ENCODE measurements at places on chromosomes 7 and 10.
A peak's percentile ranks its signal among the peaks of the same experiment; 100 is the strongest.

DNA sequence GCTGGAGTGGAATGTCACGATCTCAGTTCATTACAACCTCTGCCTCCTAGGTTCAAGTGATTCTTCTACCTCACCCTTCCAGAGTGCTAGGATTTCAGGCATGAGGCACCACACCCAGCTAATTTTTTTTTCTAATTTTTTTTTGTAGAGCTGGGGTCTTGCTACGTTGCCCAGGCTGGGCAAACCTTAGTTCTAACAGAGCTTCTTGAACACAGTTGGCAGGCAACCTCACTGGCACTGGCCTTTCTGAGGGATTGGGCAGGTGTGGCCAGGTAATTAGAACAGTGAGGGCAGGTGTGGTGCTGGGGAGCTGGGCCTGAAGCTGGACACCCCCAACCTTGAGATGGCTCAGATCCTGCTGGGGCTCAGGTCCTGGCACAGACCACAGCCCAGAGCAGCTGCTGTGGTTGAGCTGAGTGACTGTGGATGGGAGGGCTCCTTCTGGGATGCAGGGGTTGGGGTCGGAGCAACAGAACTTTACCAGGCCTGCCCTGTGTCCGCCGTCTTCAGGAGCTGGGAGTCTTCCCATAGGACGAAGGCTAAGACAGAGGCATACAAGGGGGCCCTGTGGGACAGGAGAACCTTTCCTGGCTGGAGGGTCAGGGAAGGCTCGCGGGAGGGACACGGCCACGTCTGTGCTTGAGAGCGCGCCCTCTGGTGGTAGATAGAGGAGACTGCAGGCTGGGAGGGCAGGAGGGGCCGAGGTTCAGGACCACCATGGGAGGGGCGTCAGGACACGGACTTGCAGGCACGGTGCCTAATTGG lies 48.2 kb downstream of the COL26A1 start:
- no peak for DNase-seq

DNA sequence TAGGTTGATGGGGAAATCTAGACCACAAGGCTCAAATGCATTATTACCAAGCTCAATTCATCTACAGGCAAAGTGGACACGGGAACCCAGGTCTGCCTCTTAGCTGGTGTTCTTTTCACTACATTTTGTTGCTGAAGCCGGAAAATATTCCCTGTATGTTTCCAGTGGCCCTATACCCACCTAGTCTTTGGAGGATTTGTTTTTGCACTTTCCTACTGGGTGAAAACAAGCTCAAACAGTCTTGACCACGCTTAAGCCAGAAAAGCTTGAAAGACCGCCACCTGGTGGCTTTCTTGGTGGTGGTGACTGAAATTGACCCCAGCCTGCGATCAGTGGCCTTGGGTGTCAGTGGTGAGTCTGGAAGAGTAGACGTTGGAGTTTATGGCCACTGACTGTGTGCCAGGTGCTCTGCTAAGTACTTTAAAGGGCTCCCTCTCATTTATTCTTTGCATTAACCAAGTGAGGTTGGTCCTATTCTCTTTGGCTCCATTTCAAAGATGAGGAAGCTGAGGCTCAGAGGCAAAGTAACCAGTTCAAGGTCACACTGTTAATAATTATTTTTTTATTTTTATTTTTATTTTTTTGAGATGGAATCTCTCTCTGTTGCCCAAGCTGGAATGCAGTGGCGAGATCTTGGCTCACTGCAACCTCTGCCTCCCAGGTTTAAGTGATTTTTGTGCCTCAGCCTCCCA lies 11.1 kb upstream of the CRTAC1 start:
- peak; percentile 59 for DNase-seq

- no peak for DNase-seq
Measured at GRCh38 chr10:93346108-93346507, 136.0 kb downstream of the MYOF start.

DNA sequence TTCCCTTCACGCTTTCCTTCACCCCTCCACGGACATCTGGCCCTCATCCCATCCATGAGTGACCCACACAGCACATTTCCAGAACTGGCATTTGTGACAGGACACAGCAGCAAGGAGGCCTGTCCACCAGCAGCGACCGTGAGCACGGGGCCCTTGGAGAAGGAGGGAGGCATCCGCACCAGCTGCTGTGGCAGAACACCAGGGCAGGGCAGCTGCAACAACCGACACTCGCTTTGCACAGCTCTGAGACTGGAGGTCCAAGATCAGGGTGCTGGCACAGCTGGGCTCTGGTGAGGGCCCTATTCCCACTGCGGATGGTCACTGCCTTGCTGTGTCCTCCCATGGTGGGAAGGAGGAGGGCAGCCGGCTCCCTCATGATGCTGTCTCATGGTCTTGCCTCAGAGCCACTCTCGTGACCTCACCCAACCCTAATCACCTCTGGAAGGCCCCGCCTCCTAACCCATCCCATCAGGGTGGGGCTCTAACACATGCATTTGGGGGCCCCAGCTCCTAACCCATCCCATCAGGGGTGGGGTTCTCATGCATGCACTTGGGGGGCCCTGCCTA lies 36.7 kb downstream of the PTPRN2 start:
- DNase-seq: no peak

DNA sequence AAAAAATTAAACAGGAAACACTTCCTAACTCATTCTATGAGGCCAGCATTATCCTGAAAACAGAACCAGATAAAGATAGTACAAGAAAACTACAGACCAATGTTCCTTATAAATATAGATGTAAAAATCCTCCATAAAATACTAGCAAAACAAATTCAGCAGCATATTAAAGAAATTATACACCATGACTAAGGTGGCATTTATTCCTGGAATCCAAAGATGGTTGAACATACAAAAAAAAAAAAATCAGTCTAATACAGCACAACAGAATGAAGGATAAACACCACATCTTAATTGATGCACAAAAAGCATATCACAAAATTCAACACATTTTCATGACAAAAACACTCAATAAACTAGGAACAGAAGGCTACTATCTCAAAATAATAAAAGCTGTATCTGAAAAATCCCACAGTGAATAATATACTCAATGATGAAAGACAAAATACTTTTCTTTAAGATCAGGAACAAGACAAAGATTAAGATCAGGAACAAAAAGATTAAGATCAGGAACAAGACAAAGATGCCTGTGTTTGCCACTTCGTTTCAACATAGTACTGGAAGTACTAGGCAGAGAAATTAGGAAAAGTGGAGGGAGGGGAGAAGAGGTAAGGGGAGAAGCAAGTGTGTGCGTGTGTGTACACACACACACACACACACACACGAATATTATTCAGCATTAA lies 95.6 kb downstream of the SNX13 start:
- no peak for DNase-seq

- no peak for DNase-seq
Measured at GRCh38 chr7:44134943-44135628, 6.0 kb downstream of the MYL7 start.

DNA sequence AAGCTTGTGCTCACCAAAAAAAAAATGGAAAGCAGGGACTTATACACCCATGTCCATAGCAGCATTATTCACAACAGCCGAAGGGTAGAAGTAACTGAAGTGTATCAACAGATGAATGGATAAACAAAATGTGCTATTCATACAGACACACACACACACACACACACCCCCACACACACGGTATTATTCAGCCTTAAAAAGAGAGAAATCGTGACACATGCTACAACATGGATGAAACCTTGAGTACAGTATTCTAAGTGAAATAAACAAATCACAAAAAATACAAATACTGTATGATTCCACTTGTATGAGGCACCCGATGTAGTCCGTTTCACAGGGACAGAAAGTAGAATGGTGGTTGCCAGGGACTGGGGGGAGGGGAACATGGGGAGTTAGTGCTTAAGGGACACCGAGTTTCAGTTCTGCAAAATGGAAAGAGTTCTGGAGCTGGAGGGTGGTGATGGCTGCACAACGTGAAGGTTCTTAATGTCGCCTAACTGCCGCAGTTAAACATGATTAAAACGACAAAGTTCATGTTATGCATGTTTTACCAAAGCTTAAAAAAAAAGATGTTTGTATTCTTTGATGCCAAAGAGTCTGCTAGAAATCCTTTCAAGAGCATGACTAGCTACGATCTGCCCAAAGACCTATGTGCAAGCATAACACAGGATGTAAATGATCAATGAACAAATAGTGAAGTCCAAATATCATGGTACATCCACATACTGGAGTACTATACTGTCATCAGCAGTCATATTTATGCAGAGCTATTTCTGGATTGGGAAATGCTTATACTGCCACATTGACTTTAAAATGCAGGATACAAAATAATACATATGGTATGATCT lies 7.2 kb downstream of the TNS3 start:
- no peak for DNase-seq

DNA sequence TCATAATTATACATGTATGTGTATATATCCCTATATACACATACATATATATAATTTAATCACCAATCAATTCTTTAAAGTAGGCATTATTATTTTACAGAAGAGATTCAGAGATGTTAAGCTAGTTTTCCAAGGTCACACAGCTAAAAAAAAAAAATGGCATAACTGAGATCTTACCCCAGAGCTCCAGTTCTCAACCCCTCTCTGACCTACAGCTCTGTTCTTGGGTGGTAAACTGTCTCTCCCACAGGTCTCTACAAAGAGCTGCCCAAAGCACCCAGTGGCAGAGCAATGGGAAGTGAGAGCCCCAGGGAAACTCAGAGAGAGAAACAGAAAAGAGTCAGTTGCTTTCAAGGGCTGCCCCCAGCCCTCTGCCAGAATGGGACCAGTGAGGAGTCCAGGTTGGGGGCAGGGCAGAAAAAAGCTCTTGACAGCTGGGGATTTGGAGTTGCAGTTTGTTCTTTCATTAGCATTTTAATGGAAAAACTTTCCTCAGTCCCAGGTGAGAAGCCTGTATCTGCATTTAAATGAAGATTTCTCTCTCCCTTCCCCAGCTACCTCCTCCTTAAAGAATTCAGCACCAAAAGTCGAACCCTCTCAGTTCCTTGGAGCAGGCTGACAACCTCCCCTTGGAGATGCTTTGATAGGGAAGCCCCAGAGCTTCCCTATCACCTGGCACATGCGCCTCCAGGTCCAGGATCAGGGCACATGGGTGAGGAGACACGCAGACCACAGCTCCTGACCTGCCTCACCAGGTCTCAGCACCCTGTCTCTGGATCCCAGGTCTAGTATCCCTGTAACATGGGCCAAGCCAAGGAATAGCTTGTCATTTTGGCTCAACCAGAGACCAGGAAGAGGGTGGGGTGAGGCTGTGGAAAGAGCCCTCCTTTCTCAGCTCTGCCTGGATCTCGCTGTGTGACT lies 388.1 kb downstream of the PLXNA4 start:
- no peak for DNase-seq

- DNase-seq: no peak
Measured at GRCh38 chr7:87608431-87608830, 7.7 kb upstream of the ABCB1 start.

- no peak for DNase-seq
Measured at GRCh38 chr7:56019501-56019900, 31.7 kb downstream of the PSPH start.
